ENCODE measurements at places on chromosomes 2 and 18.

- DNase-seq = no peak
Observed at GRCh38 chr2:24856791-24857211, 63.2 kb downstream of the ADCY3 start.

- DNase-seq = no peak
Observed at GRCh38 chr2:54106631-54107454, 8.6 kb upstream of the ACYP2 start.

DNA sequence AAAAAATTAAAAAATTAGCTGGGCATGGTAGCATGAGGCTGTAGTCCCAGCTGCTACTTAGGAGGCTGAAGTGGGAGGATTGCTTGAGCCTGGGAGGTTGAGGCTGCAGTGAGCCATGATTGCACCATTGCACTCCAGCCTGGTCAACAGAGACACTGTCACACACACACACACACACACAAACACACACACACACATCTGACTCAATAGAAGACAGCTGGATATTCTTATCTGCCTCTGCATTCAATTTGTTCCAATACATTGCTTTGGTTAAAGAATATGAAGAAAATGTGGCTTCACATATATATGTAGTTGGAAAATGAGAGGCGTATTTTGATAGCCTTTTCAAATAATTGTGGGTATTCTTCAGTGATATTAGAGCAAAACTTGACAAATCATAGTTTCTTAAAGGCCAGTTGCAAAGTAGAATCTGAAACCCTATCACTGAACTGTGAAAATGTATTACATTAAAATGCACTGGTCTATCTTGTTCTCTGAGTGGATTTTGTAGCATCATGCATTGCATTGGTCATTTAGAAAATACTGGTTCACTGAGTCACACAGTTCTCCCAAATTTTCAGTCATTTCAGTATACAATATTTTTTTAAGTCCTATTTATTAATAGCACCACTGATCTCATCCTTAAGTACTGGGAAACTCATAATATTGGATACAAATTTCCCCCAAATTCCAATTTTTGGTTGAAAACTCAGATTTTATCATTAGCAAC, 140.9 kb downstream of the MCFD2 start:
- DNase-seq = no peak

- no peak for DNase-seq
Observed at GRCh38 chr2:86675511-86676015, 44.5 kb upstream of the RMND5A start.

GRCh38 chr2:189628817-189629530, 32.3 kb upstream of the ASNSD1 start:
- no peak for DNase-seq

DNA sequence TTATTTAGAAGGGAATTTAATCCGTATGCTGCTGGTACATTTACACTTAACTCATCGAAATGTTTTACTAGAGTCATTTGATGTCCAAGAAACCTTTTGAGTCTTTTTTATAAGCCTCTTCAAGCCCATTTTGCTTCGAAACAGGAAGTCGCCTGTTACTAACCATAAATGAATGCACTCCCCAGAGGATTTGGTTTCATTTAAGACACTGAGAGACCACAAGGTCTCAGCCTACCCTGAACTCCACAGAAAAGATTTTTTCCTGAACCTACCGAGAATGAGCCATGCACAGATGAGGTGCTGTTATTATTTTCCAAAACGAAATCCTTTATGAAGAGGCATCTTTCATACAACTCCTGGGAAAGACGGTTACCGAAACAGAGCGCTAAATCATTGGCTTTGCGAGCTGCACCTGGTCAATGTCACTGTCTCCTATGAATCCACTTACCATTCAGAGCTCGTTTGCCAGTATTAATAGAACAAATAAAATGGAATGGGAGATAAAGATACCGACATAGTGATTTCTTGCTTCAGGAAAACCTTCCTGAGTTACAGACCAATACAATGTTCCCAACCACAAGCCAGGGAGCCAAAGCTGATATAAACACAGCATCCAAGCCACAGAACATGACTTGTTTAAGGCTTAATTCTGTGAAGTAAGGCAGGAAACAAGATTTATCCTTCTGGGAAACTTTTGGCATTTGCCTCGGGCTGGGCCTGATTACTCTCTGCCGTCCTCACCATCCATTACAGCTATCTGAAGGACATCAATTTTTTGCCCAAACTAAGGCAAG, 382.1 kb downstream of the OSR1 start:
- DNase-seq = no peak

GRCh38 chr2:14749884-14750283, 117.4 kb downstream of the LRATD1 start:
- DNase-seq = no peak

DNA sequence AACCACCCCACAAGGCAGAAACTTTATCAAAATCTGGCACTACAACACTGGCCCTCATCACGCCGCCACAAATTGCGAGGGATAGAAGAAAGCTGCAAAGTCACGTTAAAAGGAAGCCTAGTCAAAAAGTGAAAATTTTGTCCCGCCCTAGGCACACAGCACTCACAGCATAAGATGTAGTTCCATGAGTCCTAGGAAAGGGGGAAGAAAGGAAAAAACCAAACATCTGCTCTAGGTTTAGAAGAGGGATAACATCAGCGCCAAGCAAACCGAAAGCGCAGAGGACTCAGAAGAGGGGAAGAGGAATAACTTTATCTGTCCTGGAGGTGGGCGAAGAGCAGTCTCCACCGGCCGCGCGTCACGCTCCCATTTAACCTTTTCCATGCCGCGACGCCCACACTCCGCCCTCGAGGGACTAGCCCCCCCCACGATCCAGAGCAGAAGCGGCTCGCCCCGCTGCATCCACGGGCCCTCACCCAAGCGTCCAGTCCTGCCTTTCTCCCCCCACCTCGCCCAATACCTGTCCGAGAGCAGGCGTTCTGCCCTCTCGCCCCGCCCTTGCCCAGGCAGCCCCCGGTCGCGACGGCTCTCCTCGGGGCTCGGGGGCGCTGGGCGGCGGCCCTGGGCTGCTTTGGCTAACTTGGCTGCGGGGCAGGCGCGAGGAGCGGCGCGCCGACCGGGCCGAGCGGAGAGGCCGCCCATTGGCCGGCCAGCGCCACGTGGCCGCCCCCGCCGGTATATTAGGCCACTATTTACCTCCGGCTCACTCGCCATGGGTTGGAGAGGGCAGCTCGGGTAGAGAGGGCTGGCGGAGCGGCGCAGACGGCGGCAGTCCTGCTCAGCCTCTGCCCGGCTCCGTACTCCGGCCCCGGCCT, at the start of gene HOXD1:
Gene HOXD1, plus strand, starts transcription at position 770 of the 875 bp plus-strand sequence. CDS start 134 bp downstream, outside the sequence.
- DNase-seq = no peak

GRCh38 chr2:100891906-100892642, 72.1 kb downstream of the NPAS2 start:
- DNase-seq = no peak

- DNase-seq = no peak
Observed at GRCh38 chr2:46045888-46046287, 251.3 kb upstream of the EPAS1 start.

DNA sequence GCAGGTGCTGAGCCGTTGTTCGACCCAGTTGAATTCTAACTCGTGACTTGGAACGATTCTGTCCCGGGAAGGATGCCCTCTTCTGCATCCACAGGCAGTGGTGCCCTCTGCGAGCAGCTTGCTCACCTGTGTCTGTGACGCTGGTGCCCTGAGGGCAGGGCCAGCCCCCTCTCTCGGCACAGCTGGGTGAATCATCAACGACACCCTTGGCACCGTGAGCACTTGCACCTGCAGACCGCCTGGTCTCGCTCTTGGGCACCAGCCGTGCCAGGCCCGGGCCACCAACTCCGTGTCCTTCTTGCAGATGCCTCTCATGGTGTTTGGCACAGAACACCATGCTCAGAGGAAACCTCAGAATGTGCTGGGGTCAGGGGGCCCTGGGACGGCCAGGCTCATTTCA, 75.0 kb downstream of the SLC66A2 start:
- DNase-seq = no peak

- no peak for DNase-seq
Observed at GRCh38 chr2:143558665-143559064, 429.4 kb downstream of the ARHGAP15 start.

GRCh38 chr2:26438926-26439325, 37.2 kb downstream of the DRC1 start:
- no peak for DNase-seq

GRCh38 chr2:50975546-50975945, 56.4 kb downstream of the NRXN1 start:
- DNase-seq = no peak

DNA sequence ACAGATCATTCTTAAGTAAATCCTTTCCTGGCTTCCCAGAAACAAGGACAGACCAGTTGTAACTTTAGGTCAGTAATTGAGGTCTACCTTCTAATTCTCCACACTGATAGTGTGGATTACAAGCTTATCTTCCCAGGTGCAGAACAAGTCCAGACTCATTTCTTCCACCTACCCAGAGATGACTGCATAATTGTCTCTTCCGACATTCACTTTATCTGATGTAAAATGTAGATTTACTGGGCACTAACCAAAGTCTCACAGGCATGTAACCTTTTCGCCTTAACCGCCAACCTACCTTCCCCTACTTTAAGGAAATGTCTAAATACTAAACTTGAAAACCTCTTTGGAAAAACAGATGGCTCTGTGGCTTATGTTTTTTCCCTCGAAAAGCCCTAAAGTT, 96.2 kb downstream of the NCK2 start:
- DNase-seq = no peak

GRCh38 chr2:3051266-3051665, 326.4 kb downstream of the EIPR1 start:
- DNase-seq = no peak

GRCh38 chr2:65576861-65577601, 144.6 kb upstream of the SPRED2 start:
- no peak for DNase-seq

- no peak for DNase-seq
Observed at GRCh38 chr2:218823196-218823855, 8.3 kb downstream of the PRKAG3 start.

GRCh38 chr2:68831686-68832232, 39.4 kb downstream of the BMP10 start:
- DNase-seq = no peak

DNA sequence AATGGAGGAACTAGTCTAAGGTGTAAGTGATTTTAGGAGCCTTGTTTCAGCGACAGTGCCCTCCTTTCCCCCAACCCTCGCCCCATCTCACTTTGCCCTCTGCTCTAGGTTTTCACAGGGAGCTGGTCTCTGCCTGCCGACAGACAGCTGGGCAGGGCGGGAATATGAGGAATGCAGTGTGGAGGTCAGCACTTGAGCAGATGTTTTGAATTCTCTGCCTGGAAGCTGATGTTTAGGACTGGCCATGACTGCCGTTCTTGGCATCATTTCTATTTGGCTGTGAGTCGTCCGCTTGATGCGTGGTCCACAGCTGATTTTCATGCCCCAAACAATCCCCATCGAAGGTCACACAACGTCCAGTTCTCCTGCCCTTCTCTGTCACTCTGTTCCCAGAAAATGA, 55.1 kb upstream of the SIX3 start:
- DNase-seq = no peak

GRCh38 chr18:10771053-10771709, 245.4 kb downstream of the NAPG start:
- no peak for DNase-seq

DNA sequence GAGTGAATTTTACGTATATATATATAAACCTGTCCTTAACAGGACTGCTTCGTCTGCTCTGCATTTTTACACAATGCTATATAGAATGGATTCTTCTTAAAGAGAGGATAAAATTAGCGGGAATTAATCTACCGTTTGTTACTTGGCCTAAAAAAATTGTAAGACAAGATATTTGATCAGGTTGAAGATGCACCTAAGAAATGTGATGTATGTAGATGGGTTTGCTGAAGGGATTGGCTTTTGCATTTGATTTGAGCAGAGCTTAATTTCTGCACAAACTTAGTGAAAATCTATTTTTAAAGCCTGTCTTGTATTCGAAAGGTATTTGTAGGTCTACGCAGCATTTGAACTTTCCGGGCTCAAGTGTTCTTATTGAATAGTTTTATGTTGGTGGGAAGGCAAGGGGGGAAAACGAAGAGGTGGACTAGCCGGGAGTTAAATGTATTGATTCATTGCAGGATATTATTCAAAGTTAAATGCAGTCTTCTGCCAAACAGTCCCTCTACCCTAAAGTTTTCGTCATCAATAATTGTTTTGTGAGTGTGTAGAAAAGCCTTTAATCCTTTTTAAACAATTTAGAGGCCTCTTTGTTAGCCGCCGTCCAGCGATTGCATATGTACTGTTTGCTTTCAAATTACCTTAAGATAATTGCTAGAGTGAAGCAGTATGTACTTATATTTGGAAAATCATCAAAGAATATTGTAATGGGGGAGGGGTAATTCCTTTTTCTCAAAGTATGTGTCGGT, 1.2 kb downstream of the PPP1CB start:
- DNase-seq = no peak

DNA sequence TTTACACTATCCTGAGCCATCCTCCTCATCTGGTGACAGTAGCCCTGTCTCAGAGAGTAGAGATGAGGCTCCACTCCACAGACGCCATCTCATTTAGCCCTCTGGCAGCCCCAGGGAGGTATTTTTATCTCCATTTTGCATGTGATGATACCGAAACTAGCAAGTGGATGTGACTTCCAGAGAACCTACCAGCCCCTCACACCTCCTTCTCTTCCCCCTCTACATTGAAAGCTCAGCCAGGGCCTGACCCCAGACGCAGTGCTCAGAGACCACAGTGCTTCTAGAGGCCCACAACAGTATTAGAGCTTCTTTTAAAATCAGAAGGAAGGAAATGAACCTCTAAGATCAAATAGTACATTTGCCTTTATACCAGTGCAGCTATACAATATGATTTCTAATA, 8.3 kb downstream of the GYPC start:
- no peak for DNase-seq

- DNase-seq = no peak
Observed at GRCh38 chr18:36327352-36328316, 30.1 kb downstream of the FHOD3 start.

DNA sequence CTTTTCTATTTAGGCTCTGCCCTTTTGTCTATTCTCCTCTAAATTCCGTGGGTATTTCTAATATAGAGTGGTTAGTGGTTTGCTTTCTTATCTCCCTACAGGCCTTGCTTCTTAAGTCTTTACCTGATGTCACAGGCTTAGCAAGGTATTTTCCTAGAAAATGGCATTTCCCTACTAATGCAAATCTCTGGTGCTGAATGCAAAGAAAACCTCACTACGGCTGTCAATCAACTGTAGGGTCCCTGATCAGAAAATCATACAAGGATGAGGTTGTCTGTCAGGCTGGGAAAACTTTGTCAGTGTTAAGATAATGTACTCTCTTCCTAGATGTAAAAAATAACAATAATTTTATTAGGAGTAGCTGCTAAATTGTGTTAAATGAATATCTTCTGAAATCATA, 27.1 kb upstream of the DSC1 start:
- DNase-seq = no peak

DNA sequence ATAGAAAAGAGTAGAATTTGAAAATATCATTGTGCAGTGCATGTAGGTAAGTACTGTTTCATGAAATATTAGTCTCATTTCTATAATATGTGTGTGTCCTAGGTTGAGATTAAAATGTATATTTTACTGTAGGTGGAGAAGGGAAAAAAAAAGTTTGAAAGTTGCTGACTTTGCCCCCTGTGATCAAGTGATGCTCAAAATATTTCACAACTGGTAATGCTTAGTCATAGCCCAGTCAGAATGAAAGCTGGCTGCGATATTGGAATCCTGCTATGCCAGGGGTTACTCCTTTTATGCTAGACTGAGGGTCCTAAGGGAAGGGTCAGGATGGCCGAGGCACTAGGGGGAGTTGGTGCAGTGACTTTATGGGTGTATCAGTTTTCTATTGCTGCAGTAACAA, 19.5 kb upstream of the CFAP36 start:
- DNase-seq = no peak

All from stimulated activated CD8-positive, alpha-beta memory T cell treated with anti-CD3 and anti-CD28 coated beads, Interleukin-4, amount 100 ng/mL, for 4 hours (primary cell).